ENCODE measurements at places on chromosomes 1 and 21.

- no peak for DNase-seq
Observed at GRCh38 chr1:191963781-191964455, 194.3 kb upstream of the RGS18 start.

DNA sequence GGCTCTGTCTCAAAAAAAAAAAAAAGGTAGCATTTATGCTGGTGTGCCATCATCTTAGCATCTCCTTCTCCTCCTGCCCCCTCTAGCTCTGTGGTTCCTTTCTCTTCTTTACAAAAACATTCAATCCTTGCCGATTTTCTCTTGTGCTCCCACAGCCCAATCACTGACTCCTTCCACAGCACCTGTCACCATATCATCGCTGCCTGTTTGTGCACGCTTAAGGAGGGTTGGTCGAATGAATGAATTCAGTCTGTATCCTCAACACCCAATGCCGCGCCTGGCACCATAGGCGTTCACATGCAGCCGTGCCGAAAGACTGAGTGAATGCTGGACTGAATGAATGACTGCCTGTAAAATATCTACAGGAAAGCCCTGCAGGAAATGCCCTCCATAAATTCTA is 7.9 kb downstream of the RNU5D-1 start:
- DNase-seq = no peak

- no peak for DNase-seq
Observed at GRCh38 chr1:26540351-26540750, 10.8 kb downstream of the RPS6KA1 start.

DNA sequence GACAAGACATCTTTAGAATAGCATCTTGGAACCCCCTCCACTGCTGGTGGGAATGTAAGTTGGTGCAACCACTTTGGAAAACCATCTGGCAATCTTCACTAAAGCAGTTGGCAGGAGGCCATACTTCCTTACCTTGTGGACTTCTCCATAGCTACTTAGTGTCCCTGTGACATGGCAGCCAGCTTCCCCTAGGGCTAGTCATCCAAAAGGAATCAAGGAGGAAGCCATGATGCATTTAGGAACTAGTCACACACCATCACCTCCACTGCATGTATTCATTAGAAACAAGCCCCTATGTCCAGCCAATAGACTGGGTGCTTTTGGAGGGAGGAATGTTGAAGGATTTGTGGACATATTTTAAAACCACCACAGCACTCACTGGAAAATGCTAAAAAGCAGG is 19.9 kb downstream of the MX2 start:
- no peak for DNase-seq

DNA sequence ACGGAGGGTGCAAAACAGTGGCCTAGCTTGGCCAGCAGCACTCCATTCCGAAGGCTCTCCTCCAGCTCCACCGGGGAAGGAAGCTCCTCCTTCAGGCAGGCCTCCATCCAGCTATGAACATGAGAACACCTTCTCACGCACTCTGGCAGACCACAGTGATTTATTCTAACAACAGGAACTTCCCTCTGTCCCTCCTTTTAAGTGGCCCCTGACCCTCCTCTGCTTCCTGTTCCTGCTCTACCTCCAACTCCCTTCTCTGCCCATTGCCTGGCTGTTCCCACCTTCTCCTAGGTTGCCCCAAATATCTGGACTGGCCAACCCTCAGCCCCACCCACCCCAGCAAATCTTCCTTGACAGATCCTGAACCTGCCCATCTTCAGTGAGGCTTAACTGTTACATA is 5.9 kb downstream of the IQGAP3 start:
- no peak for DNase-seq

GRCh38 chr1:94395748-94396309 is 22.4 kb upstream of the ABCD3 start:
- DNase-seq = no peak
